ENCODE measurements at places on chromosomes 5 and 9.

DNA sequence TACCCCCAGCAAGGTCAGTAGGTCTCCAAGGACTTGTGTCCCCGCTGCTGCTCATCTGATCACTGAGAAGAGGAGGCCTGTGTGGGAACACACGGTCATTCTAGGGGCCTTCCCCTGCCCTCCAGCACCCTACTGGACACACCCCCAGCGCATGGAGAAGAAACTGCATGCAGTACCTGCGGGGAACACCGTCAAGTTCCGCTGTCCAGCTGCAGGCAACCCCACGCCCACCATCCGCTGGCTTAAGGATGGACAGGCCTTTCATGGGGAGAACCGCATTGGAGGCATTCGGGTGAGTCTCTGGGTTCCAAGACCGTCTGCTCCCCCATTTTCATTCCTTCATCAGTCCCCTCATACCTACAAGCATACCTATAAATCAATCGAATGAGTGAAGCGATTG lies 4.1 kb downstream of the FGFR4 start:
- no peak for DNase-seq

DNA sequence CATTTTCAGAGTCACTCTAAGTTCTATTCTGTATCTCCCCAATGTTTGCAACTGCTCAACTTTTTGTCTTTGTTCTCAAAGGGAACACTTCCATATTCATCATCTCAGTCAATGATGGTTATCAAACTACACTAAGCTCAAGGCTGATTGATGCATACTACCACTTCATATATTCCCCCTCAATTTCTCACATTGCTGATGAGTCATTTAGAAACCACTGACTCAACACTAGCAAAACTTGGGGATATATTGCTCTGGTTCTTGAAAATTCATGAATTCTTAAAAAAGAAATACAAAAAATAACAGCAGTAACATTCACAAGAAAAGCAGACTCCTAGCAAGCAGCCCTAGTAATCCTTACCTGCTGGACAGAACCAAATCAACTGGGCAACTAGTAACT lies 52.2 kb downstream of the ABHD17B start:
- DNase-seq: peak; percentile 52

GRCh38 chr9:69027355-69028097 lies 8.0 kb upstream of the FXN start:
- DNase-seq: peak; percentile 49

DNA sequence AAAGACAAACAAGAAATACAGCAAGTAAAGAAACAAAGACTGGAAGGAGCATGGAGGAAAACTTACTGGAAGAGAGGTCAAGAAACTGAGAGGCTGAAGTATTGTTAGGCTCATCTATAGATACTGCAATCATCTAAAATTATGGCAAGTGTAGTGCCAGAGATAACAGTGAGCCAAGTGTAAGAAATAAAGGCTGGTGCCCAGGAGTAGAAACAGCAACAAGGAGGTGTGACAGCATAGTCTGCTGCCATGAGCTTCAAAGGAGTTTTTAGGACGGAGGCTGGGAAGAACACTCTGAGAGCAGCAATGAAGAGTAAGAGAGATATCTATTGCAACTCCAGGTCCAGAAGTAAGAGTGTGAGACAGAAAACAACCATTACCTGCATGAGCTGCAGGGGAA lies 60.5 kb downstream of the MEGF9 start:
- DNase-seq: no peak

DNA sequence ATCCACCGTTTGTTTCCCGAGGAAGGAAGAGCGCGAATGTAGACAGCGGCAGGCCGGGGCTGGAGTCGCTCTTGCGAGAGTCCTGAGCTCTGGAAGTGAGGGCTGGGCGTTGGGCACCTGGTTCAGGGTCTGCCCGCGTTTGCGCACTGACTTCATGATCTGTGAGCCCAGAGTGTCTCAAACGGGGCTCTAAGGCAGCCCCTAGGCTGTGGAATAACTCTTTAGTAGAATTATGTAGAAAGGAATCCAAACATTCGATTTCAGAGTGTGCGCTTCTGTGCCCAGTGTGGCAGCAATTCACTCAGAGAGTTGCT lies 478 bp upstream of the GGTA1 start:
- DNase-seq: no peak

GRCh38 chr9:136047775-136048559 lies 47.1 kb downstream of the NACC2 start:
- DNase-seq: no peak

DNA sequence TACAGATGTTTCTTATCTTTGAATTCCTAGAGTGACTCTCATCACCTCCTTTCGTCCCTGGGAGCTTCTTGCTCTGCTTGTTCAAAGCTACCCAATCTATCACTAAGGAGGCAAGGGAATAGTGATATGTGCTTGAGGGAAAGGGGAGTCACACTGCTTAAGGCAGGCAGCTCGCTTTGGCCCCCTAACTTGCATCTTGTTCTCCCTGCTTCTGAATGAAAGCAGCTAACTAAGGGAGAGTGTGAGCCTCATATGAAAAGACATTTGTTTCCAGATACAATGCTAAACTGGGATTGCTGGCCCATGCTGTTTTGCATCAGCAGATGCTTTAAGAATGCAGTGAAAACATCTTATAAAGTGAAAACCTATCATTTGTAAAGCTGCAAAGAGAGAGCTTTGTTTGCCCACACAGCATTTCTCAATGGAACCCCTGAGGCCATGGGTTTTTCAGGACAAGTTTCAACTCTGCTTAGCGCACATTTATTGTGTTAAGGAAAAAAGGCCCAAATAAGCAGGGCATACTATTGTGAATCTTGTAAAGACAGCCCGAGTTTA lies 367.9 kb upstream of the ADAMTSL1 start:
- DNase-seq: no peak

DNA sequence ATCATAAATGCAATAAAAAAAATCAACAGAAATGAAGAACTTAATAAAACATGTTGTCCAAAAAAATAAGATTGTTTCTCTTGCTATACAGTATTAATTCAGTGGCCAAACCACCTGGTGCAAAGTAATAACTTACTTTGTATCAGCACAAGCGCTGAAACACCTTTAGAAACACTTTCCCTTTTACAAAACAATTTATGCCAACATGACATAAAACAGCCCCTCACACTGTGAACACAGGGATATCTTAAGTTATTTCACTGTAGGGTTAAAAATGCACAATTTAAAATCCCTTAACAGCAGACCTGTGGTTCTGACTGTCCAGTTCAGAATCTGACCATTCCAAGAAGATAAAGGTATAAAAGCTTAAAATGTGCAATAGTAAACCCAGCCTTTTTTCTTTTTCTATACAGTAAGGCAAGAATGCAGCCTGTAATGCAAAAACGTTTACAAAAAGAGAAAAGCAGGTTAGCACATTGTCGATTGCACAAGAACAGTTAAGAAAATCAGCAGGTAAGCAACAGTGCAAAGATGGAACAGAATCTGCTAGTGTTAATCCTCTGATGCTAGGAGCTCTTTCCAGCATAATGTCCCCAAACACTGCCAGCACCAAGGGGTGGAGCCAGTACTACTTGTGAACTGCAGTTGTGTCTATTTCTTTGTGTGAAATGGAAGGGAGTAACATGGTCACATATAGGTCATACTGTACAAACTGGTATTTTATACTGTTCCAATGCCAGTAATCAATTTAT lies 21.6 kb downstream of the RAB14 start:
- DNase-seq: no peak

GRCh38 chr9:109239240-109239639 lies 72.2 kb upstream of the FRRS1L start:
- DNase-seq: no peak

GRCh38 chr5:81633471-81633870 lies 117.4 kb downstream of the SSBP2 start:
- DNase-seq: no peak

GRCh38 chr5:125604104-125604503 lies 819.1 kb upstream of the GRAMD2B start:
- no peak for DNase-seq

DNA sequence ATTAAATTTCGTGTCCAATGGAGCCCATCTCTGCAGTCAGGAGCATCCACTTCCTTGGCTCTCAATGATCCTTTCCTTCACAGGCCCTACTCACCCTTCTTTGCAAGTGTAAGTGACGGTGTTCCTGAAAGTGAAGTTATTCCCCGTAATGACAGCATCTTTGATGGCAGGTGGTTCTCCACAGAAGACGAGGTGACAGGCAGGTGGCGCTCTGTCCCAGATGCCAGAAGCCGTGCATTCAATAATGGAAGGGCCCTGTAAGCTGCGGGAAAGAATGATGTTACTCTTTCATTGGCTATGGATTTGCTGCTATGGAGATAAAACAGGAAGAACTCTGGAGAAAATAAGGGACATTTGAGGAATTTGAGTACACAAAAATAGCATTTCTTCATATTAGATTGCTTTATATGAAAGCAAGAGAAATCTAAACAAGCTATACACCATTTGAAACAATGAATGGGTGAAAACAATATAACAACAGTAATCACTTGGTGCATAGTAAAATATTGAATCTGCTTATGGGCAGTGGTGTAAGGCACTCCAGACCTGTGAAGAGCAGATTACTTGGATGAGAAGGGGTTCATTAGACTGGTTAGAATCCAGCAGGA lies 89.9 kb upstream of the TXNDC8 start:
- peak; percentile 26 for DNase-seq

- no peak for DNase-seq
These were observed 20.6 kb downstream of the GOLM1 start for GRCh38 chr9:86078731-86079130.

DNA sequence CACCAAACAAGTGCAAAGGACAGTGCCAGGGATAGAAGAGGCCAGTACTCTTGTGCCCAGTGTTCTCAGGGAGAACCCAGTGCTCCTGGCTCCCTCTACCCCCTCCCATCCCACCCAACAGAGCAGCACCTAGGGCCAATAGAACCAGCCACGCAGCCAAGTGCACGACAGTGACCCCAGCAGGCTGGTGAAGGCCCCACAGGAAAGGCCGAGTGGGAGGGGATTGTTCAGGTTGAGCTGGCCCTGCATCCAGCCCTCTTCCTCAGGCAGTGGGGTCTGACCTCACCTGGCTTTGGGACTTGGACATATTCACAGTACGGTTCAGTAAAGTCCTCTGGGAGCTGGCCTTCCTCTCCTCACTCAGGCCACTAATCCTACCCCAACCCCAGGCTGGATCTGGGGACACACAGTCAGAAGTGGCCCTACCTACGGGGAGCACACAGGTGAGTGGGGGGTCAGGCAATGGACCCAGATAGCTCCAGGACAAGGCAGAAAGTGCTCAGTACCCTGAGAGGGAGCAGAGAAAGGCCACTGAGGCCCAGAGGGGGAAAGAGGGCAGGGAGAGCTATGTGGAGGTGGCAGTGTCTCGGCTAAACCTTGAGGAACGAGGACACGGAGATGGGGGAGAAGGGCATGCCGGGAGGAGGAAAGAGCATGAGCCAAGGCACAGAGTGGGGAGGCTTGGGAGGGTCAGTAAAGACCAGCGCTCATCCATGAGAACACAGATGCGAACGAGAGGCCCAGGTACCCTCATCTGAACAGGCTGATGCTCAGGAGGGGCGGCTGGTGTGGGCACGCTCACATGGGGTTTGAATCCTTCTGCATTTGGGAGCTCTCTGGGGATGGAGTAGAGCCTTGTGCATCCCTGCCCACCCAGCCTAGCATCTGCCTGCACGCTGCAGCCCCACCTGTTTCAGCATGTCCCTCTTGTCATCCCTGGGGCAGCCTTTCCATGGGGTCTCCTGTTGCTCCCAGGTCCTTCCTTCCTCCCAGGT lies 25.6 kb downstream of the POLR1E start:
- no peak for DNase-seq

- DNase-seq: no peak
These were observed 7.1 kb downstream of the SPACA9 start for GRCh38 chr9:132885720-132886333.

DNA sequence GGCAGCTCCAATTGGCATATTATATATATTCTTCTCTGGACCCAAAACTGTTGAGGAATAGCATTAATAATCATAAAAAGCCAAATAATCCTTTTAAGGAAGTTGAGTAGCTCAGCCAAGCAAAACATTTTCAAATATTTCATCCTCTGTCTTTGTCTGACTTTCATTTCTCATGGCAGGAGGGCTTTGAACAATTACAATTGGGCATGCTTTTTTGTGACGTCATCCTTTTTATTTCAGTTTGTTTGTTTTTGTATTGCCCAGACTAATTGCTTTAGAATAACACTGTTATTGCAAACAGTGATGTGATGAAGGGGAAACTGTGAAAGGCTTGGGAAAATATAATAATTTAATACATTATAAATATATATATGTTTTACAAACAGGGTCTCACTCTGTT lies 65.2 kb upstream of the MAP1B start:
- no peak for DNase-seq

- DNase-seq: peak; percentile 46
These were observed 33.8 kb upstream of the ACO1 start for GRCh38 chr9:32350682-32351081.

GRCh38 chr5:82885627-82886389 lies 191.4 kb downstream of the TMEM167A start:
- peak; percentile 53 for DNase-seq

GRCh38 chr9:134048582-134048968 lies 19.3 kb downstream of the BRD3 start:
- no peak for DNase-seq

- no peak for DNase-seq
These were observed 5.9 kb upstream of the NACC2 start for GRCh38 chr9:136100700-136101614.

DNA sequence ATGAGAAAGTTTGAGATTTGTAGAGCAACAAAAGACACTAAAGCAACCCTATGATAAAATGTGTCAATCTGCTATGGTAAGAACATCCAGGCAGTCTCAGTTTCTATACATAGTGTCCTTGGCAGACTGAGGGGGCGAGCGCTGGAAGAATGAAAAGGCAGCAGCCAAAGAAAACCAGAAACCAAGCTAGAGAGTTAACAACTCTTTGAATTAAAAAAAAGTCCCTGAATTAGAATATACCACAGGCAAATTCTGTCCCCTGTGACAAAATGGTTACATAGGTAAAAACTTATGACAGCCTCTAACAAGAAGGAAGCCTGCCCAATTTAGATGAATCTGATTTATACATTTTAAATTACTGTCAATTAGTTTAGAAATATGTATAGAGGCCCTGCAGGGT lies 106.7 kb downstream of the OXCT1 start:
- no peak for DNase-seq

GRCh38 chr9:106846857-106847256 lies 16.1 kb upstream of the ZNF462 start:
- no peak for DNase-seq

DNA sequence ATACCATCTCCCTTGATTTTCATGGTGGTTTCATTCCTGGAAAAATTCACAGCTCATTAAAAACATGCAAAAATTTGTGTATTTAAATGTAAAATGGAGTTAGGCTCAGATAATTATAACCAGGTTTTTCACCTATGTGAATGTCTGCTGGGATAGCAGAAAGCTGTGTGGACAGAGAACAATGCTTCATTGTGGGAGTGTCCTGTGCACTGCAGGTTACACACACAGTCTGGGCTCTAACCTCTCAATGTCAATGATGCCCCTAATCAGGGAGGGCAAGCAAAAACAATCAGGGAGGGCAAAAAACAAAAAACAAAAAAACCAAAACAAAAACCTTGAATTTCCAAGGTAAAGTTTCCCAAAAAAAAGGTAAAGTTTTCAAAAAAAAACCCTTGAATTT lies 158.9 kb upstream of the KLF9 start:
- DNase-seq: no peak

Data from MV-4-11 (cell line).